ENCODE measurements at places on chromosomes 13 and 19. TPM values are rescaled to one million over a fixed set of nuclear protein-coding genes. Genes with fewer than 3 reads are reported as not detected.

The AKAP11 gene
- total RNA-seq = 37.0 TPM

DNA sequence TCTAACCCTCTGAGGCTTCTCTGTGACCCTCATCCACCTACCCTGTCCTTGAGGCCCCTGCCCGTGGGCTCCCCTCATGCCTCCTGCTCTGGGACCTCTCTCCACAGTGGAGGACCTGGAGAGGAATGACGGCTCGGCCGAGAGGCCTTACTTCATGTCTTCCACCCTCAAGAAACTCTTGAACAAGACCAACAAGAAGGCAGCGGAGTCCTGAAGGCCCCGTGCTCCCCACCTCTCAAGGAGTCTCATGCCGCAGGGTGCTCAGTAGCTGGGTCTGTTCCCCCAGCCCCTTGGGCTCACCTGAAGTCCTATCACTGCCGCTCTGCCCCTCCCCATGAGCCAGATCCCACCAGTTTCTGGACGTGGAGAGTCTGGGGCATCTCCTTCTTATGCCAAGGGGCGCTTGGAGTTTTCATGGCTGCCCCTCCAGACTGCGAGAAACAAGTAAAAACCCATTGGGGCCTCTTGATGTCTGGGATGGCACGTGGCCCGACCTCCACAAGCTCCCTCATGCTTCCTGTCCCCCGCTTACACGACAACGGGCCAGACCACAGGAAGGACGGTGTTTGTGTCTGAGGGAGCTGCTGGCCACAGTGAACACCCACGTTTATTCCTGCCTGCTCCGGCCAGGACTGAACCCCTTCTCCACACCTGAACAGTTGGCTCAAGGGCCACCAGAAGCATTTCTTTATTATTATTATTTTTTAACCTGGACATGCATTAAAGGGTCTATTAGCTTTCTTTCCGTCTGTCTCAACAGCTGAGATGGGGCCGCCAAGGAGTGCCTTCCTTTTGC is 10.8 kb upstream of the ILF3 start:
- peak; percentile 66 for DNase-seq

- no peak for DNase-seq
These were observed 271.2 kb downstream of the ENOX1 start for GRCh38 chr13:43515531-43515930.

DNA sequence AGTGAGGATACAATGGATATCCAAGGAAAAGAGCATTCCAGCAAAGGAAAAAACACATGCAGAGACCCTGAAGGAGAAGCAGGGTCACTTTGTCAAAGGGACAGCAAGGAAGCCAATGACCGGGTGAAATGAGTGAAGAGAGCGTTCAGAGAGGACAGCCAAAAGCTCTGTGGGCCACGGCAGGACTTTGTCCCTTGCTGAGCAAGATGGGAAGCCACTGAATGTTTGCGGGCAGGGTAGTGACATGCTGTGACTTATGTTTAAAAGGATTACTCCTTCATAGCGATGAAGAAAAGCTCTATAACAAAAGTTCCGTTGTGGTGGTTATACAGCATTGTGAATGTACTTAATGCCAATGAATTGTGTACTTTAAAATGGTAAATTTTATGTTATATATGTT is 16.5 kb downstream of the ZAR1L start:
- DNase-seq = no peak

GRCh38 chr13:97116754-97117153 is 105.4 kb upstream of the MBNL2 start:
- peak; percentile 33 for DNase-seq

DNA sequence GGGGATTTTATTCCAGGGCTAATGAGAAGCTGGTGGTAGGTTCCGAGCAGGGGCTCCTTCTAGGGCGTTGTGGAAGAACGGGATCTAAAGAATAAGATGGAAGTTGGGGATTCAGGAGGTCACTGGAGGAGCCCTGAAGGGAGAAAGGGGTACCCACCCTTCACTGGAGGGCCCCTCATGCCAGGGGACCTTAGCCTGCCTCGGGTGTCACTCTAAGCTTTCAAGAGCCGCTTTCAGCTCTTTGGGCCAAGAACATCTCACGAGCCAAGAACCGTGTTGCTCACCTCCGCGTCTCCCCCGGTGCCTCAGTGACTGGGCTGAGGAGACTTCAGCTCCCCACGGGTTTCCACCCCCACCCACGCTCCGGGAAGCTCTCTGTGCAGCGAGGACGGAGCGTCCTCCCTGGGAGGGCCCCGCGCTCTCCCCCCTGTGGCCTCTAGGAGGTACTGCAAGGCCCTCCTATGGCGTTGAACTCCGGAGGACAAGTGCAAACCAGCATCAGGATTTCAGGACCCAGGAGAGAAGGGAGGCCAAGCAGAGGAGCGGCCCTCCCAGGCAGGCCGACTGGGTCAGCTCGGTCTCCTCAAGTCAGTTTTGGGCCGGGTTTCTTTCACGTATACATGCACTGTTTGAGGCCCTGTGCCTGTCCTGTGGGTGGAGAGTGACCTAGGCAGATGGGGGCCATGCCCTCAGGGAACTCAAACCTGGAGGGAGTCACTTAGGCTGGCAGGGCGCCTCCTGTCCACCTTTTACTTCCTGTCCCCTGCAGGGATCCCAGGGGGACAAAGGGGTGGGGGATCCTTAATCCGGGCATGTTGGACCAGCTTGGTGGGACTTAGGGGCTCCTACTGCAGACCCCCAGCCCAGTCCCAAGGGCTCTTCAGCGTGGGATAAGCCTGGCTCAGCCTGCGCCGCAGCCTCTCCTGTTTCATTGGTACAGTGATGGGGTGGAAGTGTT is 5.1 kb upstream of the KRTDAP start:
- DNase-seq = peak; percentile 84

The KLK6 gene
- not detected for total RNA-seq

The KLK15 gene
- not detected for total RNA-seq

DNA sequence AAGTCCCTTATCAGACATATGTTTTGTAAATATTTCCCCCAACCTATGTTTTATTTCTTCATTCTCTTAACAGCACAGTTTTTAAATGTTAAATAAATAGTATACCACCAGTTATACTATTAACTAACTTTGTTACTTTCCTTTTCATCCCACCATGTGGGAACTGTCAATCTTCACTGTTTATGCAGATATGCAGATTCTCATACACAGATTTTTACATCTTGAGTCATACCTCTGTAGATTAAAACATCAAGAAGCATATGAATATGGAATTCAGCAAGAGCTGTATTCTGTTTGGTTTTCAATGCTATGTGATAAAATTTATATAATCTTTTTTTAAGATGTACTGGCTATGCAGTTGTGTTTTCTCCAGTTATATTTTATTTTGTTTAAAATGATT is 566.3 kb downstream of the LIG4 start:
- no peak for DNase-seq

The ZNF225 gene
- 3.0 TPM for total RNA-seq

The SLC10A2 gene
- total RNA-seq = not detected

DNA sequence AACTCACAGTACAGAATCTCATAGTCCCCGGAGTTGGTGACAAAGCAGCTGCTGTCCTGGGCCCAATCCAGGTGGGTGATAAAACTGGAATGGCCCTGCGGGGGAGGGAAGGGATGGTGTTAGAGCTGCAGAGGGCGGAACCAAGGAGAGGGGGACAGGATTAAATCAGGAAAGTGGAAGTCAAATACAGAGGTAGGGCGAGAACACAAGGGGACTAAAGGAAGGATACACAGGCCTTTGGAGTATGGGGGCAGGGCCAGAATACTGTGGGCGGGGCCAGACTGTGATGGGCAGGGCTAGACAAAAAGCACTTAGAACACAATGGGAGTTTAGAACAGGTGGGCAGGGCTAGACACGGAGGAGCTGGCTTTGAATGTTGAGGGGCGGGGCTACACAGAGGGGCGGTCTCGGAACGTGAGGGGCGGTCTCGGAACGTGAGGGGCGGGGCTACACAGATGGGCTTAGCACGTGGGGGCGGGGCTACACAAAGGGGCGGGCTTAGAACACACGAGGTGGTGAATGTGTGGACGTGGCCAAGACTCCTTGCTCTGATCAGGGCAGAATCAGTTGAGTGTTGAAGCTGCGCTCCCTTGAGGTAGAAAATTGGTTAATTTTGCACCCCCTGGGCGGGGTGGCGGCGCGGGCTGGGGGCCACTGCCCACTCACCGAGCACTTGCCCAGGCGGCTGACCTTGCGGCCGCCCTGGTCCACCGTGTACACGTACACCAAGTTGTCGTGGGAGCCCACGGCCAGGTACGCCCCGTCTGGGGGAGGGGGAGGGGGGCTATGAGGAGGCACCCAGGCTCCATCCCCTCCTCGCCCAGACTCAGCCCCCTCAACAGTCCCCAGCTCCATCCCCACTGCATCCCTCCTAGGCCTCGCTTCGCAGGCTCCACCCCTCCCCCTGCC is 14.0 kb upstream of the GPR4 start:
- DNase-seq = peak; percentile 93

- DNase-seq = no peak
These were observed 13.0 kb upstream of the SLC35E1 start for GRCh38 chr19:16585094-16585801.

The SLAIN1 gene
- total RNA-seq = 26.5 TPM
